Immature natural killer cell (primary cell): ENCODE measurements at places on chromosomes 2 and 18. TPM values are rescaled to one million over a fixed set of nuclear protein-coding genes. Genes with fewer than 3 reads are reported as not detected.
A peak's percentile ranks its signal among the peaks of the same experiment; 100 is the strongest.

- no peaks in the 10 kb centered on the region for H3K36me3 ChIP-seq
- no peak within 1 kb of the TSS for H3K27ac ChIP-seq
- peaks cover 5% of the 10 kb centered on the region for H3K27me3 ChIP-seq
These were observed at the start of gene OR6B2 for GRCh38 chr2:240030379-240031094. TSS of gene OR6B2 (minus strand) at chr2:240030429. CDS start at chr2:240030429, 0 bp downstream.

DNA sequence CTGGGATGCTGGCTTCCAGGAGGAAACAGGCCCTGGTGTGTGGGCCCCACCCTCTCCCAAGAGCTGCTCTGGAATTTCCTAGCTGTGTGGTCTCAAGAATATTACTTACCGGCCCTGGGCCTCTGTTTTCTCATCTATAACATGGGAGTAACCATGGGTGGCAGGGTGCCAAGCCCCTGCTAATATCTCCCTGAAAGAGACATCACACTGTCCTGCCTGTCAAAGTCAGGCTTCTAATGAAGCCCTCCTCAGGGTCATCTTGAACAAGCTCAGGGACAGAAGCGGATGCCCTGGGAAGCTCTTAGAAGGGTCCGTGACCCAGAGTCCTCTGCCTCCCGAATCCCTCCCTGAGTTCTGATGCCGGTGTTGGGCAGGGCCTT lies 173.2 kb upstream of the HDAC4 start:
- H3K4me1 ChIP-seq = no peaks in the 10 kb centered on the region
- H3K36me3 ChIP-seq = no peaks in the 10 kb centered on the region

DNA sequence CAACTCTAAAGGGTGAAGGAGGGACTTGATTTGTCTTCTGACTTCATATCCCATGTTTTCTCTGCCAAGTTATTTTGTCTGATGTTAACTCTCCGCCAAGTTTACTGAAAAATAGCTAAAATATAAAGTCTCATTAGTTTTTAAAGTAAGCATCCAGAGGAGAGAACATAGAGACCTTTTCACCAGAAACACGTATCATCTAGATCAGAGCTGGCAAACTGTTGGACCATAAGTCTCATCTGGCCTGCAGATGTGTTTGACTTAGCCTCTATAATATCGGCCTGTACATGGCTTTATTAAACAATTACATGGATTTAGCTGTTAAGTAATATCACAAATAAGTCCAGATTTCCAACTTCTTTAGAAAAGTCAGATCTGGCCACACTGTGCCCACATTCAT lies 182.6 kb downstream of the PLCL1 start:
- DNase-seq = no peak
- no peak overlapping the region for H3K27ac ChIP-seq
- no peaks in the 10 kb centered on the region for H3K4me1 ChIP-seq
- H3K27me3 ChIP-seq = no peaks in the 10 kb centered on the region

DNA sequence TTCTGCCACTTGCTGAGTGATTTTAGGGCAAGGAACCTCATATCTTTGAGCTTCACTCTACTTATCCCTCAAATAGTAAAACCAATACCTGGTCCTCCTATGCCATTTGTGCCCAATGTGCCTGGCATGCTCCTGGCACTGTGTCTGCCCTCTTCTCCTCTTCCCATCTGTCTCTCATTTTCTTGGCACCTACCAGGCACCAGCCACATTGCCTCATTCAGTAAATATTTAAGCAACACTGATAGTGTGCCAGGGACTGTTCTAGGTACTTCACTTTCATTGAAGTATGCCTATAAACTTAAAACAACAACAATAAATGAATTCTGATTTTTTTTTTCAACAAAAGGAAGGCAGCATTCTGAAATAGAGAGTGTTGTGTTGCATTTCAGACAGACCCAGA lies 15.1 kb upstream of the BOD1L2 start:
- no peak overlapping the region for H3K4me3 ChIP-seq
- H3K36me3 ChIP-seq = no peaks in the 10 kb centered on the region
- no peaks in the 10 kb centered on the region for H3K4me1 ChIP-seq
- DNase-seq = no peak
- no peak overlapping the region for H3K27ac ChIP-seq

- peaks cover 18% of the 10 kb centered on the region for H3K4me1 ChIP-seq
- H3K36me3 ChIP-seq = no peaks in the 10 kb centered on the region
- DNase-seq = peak; percentile 55
- peaks cover 4% of the 10 kb centered on the region for H3K27me3 ChIP-seq
- H3K4me3 ChIP-seq = no peak overlapping the region
These were observed 11.2 kb downstream of the CFAP210 start for GRCh38 chr2:169683054-169683424.

DNA sequence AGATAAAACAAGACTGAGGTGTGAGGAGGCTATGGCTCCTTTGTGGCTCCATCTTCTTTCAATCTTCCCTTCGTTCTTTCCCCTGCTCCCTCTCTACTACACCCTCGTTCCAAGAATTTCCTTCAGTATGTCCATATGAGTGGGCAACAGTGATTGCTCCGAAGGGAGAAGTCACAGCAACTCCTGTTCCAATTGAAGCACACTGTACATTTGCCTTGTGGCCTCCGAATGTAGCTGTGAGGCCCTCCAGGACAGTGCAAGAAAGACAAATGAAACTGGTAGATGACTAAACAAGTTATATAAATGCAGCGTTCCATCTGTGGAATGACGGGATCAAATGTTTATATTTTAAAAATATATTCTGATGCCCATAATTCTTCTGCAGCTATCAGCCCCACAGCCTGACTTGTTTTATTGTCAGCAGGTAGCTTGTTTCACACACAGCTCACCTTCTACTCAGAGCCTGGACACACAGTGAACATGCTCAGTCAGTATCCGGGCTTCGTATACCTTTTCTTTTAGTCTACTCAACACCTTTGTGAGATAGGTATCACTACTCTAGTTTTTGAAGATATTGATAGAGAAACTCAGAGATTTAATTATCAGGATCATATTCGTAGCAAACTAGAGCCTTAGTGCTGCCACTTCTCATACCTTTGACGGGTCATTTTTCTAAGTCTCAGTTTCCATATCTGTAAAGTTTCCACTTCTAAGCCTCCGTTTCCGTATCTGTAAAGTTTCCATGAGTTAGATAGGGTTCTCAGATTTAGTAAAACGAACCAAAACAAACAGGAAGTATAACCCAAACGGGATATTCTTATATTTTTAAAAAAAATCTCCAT lies 216.7 kb upstream of the STON1 start:
- H3K4me1 ChIP-seq = peaks cover 76% of the 10 kb centered on the region
- H3K4me3 ChIP-seq = peak overlapping the region; percentile 88
- H3K36me3 ChIP-seq = peaks cover 6% of the 10 kb centered on the region
- peak overlapping the region; percentile 99 for H3K27ac ChIP-seq

DNA sequence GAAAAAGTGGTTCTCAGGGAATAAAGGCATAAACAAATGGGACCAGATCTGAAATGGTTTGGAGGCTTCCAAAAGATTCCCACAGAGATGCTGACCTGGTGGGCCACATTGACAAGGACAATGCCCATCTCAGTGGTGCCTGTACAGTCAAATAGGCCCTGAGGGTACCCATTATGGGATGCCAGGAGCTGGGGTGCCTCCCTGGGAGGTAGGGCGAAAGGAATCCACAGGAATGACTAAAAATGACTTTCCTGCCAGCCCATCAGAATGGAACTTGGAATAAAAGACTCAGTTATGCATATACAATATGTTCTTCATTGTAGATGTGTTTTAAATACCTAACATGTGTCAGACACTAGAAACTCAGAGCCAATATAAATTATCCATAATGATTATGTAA lies 248.5 kb downstream of the RNF144A start:
- H3K36me3 ChIP-seq = peaks cover 4% of the 10 kb centered on the region
- H3K4me1 ChIP-seq = no peaks in the 10 kb centered on the region
- no peak for DNase-seq
- H3K27me3 ChIP-seq = peaks cover 5% of the 10 kb centered on the region

- H3K4me3 ChIP-seq = no peak overlapping the region
- H3K36me3 ChIP-seq = peaks cover 24% of the 10 kb centered on the region
- DNase-seq = no peak
These were observed 181.4 kb downstream of the DYM start for GRCh38 chr18:49279041-49279440.

DNA sequence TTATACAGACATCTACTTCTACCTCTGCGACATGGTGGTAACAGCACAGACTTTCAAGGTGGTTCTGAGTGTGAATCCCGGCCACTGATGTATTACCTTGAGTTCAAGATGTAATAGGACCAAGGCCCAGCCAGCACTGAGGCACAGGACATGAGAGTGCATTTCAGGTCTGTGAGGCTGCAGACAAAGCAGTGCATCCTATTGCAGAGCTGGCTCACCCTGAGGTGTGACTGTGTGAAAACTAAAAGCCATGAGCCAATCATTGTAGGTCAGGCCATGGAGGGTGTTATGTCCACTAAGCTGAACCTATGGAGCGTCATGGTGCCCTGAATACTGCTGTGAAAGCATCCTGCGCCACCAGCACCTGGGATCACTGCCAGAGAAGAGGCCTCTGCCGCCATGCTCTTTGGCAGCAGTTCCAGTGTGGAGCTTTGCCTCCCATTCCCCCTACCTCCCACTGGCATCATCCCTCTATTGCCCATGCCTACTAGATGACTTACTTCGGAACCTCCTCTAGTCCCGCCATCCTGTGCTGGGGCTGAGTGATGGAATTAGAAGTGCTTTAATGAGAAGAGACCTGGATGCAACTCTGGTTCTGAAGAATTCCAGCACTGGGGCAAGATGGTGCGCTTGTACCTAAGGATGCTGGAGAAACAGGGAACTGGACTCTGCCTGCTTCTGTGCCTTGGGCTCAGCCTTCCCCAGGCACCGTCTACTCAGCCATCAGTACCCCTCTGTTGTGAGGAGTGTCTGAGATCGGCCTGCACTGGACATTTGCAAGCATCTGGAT lies 112.0 kb upstream of the RMDN2 start:
- H3K4me3 ChIP-seq = no peak overlapping the region
- H3K36me3 ChIP-seq = no peaks in the 10 kb centered on the region
- peaks cover 4% of the 10 kb centered on the region for H3K27me3 ChIP-seq
- no peak overlapping the region for H3K27ac ChIP-seq
- no peaks in the 10 kb centered on the region for H3K4me1 ChIP-seq

- H3K4me3 ChIP-seq = peak overlapping the region; percentile 88
- H3K27ac ChIP-seq = peak overlapping the region; percentile 96
- peaks cover 33% of the 10 kb centered on the region for H3K4me1 ChIP-seq
- H3K27me3 ChIP-seq = peaks cover 3% of the 10 kb centered on the region
- DNase-seq = peak; percentile 81
These were observed 10.9 kb downstream of the CATIP start for GRCh38 chr2:218367415-218368149.

GRCh38 chr2:136131961-136132824 lies 14.2 kb upstream of the CXCR4 start:
- peaks cover 97% of the 10 kb centered on the region for H3K4me1 ChIP-seq
- peak overlapping the region; percentile 78 for H3K4me3 ChIP-seq
- H3K36me3 ChIP-seq = no peaks in the 10 kb centered on the region
- H3K27me3 ChIP-seq = peaks cover 78% of the 10 kb centered on the region

GRCh38 chr2:235195921-235196320 lies 244.1 kb downstream of the SH3BP4 start:
- H3K4me1 ChIP-seq = no peaks in the 10 kb centered on the region
- no peak overlapping the region for H3K4me3 ChIP-seq
- no peaks in the 10 kb centered on the region for H3K36me3 ChIP-seq
- peaks cover 6% of the 10 kb centered on the region for H3K27me3 ChIP-seq

GRCh38 chr2:138267902-138268254 lies 233.7 kb upstream of the SPOPL start:
- no peaks in the 10 kb centered on the region for H3K36me3 ChIP-seq
- no peak overlapping the region for H3K4me3 ChIP-seq
- H3K4me1 ChIP-seq = no peaks in the 10 kb centered on the region

DNA sequence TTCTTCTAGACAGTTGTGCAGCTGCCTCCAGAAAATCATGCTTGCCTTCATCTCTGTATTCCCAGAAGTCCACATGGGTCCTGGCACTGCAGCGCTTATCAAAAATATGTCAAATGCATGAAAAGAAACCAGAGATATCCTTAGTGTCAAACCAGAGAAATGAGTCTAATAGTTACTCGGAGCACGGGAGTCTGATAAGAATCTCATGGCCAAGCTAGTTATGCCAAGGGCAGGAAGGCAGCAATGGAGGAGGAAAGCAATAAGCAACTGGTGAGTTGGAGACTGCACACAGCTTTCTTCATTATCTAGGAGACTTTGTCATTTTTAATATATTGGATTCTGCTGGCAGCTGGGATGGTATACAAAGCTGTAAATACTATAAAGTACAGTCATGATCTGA lies 38.6 kb downstream of the TRIB2 start:
- no peak overlapping the region for H3K27ac ChIP-seq
- H3K4me1 ChIP-seq = no peaks in the 10 kb centered on the region
- no peak for DNase-seq
- peaks cover 2% of the 10 kb centered on the region for H3K27me3 ChIP-seq

DNA sequence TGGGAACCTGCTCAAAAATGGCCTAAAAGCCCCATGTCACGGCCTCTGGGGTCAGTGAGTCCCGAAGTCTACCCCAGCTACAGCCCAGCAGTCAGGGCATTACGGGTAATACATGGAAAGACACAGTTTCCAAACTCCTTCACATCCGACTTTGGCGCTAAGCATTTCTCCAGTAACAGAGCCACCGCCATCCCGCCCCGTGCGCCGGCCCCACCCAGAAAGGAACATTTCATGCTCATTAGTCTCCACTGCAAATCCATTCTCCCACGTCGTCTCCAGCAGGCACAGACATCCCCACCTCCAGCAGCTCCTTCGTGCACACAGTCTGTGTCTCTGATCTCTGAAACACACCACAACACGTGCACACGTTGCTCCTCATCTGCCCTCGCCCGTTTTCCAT lies 509.2 kb upstream of the ID2 start:
- H3K27ac ChIP-seq = peak overlapping the region; percentile 45
- no peaks in the 10 kb centered on the region for H3K27me3 ChIP-seq
- no peak for DNase-seq
- H3K4me1 ChIP-seq = peaks cover 75% of the 10 kb centered on the region
- H3K36me3 ChIP-seq = peaks cover 11% of the 10 kb centered on the region
- H3K4me3 ChIP-seq = no peak overlapping the region

DNA sequence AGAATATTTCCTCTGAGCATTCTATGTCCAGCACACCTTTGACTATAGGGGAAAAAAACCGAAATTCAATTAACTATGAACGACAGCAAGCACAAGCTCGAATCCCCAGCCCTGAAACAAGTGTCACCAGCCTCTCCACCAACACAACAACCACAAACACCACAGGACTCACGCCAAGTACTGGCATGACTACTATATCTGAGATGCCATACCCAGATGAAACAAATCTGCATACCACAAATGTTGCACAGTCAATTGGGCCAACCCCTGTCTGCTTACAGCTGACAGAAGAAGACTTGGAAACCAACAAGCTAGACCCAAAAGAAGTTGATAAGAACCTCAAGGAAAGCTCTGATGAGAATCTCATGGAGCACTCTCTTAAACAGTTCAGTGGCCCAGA lies 79.4 kb upstream of the FAM117B start:
- no peak overlapping the region for H3K27ac ChIP-seq
- H3K36me3 ChIP-seq = peaks cover 23% of the 10 kb centered on the region
- no peak overlapping the region for H3K4me3 ChIP-seq
- DNase-seq = no peak
- peaks cover 2% of the 10 kb centered on the region for H3K27me3 ChIP-seq
- H3K4me1 ChIP-seq = peaks cover 13% of the 10 kb centered on the region

The EFR3B gene
- polyA plus RNA-seq = 0.08 TPM

The GNAL gene
- 4.1 TPM for polyA plus RNA-seq

The GALR1 gene
- polyA plus RNA-seq = not detected

The REG1A gene
- not detected for polyA plus RNA-seq

The MAP4K4 gene
- 2.1 TPM for polyA plus RNA-seq

The FSIP2 gene
- polyA plus RNA-seq = not detected

The CYP26B1 gene
- not detected for polyA plus RNA-seq

The CNRIP1 gene
- polyA plus RNA-seq = not detected

The MRO gene
- not detected for polyA plus RNA-seq

The DCC gene
- polyA plus RNA-seq = not detected

The ITGB6 gene
- polyA plus RNA-seq = not detected
